Brain (organoid and tissue), 16 donors: ENCODE measurements at places on chromosomes 5 and 9. TPM values are rescaled to one million over a fixed set of nuclear protein-coding genes. Genes with fewer than 3 reads are reported as not detected.

Gene SMIM33
- polyA plus RNA-seq = not detected

Gene CDO1
- polyA plus RNA-seq = 8.0 TPM

GRCh38 chr5:176663566-176663965 is 16.3 kb downstream of the TSPAN17 start:
- no peak for DNase-seq

DNA sequence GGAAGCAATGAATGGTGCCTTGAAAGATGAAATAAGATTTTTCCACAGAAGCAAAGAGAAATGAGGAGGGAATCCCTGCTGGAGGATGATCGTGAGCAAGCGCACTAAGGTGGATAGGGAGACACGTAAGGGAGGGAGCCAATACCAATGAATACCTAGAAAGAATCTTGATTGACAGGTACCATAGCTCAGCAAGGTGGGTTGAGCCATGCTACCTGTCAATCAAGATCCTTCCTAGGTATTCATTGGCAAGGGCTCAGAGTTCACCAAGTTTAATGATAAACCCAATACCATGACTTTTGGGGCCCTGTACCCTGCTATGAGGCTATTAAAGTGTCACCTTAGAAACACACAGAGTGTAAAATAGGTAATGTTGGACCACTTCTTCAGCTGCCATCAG is 226.8 kb downstream of the GRIA1 start:
- no peak for DNase-seq

GRCh38 chr5:3828761-3829160 is 233.1 kb downstream of the IRX1 start:
- no peak for DNase-seq

GRCh38 chr5:146213210-146213826 is 9.9 kb downstream of the RBM27 start:
- DNase-seq = peak; percentile 1

DNA sequence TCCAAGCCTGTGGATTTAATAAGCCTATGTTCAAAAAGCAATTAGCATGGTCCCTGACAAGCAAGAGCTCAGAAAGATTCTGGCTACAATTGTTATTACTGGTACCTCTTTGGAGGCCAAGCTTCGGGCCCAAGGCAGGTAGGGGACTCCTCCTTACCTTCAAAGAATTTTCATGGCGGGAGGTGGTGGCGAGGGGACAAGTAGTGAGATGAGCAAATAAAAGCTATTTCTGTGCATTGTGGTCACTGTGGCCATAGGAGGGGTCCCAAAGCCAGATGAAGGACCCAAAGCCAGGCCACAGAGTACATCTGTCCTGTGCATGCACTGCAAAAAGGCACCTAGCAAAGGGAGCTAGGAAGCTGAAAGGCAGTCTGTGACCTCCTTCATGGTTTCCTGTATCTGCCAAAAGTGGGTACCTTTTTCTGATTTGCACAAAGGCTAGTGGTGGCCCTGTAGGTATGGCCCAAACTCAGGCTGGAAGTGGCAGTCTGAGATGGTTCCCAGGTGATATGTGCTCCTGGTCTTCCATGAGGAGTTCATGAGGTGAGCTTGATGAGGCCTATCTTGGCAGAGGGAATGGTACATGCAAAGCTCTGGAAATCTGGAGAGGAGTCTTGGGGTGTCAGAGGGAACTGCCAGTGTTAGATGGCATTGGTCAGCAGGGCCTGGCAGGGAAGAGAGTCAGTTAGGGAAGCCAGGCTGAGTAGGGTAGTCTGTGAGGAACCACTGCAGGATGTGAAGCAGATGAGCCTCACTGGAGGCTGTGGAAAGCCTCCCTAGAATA is 3.3 kb upstream of the CXXC5 start:
- no peak for DNase-seq

DNA sequence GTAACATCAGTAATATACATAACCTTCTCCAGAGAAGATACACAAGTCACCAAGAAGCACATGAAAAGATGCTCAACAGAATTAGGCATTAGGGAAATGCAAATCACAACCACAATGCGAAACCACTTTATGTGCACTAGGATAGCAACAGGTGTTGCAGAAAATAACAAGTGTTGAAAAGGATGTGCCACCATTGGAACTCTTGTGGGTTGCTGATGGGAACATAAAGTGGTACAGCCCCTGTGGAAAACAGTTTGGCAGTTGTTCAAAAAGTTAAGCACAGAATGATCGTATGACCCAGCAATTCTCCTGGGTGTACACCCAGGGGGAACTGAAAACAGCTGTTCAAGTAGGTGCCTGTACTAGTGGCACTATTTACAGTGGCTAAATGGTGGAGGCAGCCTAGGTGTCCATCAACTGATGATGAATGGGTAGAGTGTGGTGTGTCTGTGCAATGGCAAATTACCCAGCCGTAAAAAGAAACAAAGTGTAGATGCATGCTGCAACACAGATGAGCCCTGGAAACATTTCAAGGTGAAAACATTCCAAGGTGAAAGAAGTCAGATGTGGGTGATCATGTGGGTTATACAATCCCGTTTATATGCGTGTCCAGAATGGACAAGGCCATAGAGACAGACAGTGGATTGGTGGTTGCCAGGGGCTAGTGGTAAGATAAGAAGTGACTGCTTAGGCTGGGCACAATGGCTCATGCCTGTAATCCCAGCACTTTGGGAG is 27.2 kb downstream of the CCDC69 start:
- DNase-seq = no peak

GRCh38 chr9:76576344-76576743 is 117.4 kb downstream of the GCNT1 start:
- no peak for DNase-seq

GRCh38 chr9:113579283-113580040 is 115.9 kb downstream of the RGS3 start:
- DNase-seq = no peak
